ENCODE measurements at places on chromosomes 7 and 10. TPM values are rescaled to one million over a fixed set of nuclear protein-coding genes. Genes with fewer than 3 reads are reported as not detected.

The HTRA1 gene
- total RNA-seq, result 14.5 TPM

The PRF1 gene
- total RNA-seq, result not detected

The LRIT1 gene
- total RNA-seq, result not detected

The FAM25C gene
- total RNA-seq, result not detected

The SH2D4B gene
- not detected for total RNA-seq

The GCK gene
- total RNA-seq, result 2.8 TPM

The CLDN12 gene
- 38.6 TPM for total RNA-seq

Data from H7 (cell line).